ENCODE measurements at places on chromosomes 12 and 14. TPM values are rescaled to one million over a fixed set of nuclear protein-coding genes. Genes with fewer than 3 reads are reported as not detected.

Gene BEGAIN
- total RNA-seq = not detected

Gene GLIPR1L1
- total RNA-seq = not detected

Gene DLGAP5
- 57.8 TPM for total RNA-seq

Gene DNAH10
- total RNA-seq = under 0.01 TPM

Gene REC8
- 1.3 TPM for total RNA-seq

Gene UBR7
- total RNA-seq = 35.1 TPM

Gene OR10AD1
- not detected for total RNA-seq

Gene GPD1
- not detected for total RNA-seq

Gene KCNMB4
- 1.0 TPM for total RNA-seq

Gene KRT71
- not detected for total RNA-seq

Gene MIPOL1
- 17.5 TPM for total RNA-seq

Gene EEF1AKMT3
- total RNA-seq = 2.7 TPM

Gene FAM90A1
- total RNA-seq = not detected

Gene NXPH4
- 2.5 TPM for total RNA-seq

Gene AMDHD1
- not detected for total RNA-seq

Gene KRT1
- not detected for total RNA-seq

Gene FOXA1
- total RNA-seq = 0.09 TPM

Gene DACT1
- 0.18 TPM for total RNA-seq

Gene TGM1
- total RNA-seq = 0.75 TPM

Gene ACTN1
- 257 TPM for total RNA-seq

Gene FAIM2
- not detected for total RNA-seq

Gene VDR
- total RNA-seq = 0.47 TPM

Gene USP44
- total RNA-seq = 0.85 TPM

Gene SERPINA1
- not detected for total RNA-seq

Gene ALKBH1
- total RNA-seq = 7.8 TPM

Gene SLC7A7
- total RNA-seq = 13.6 TPM

Gene CRIP2
- total RNA-seq = 227 TPM
